ENCODE measurements at places on chromosomes 11 and 22.

DNA sequence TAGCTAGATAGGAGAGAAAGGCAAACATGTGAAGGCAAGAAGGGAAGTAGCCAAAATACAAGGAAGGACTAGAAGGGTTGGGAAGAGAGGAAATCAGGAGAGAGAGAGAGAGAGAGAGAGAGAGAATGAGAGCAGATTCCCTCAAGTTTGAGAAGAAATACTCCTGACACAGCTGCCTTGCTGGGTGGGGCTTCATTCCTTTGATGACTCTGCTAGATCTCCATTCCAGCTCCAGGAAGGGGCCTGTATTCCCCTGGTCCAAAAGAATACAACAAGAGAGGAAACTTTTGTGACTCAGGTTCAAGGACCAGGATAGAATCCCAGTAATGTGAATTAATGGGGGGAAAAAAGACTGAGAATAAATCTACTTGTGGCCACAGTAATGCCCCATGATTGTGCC lies 62.9 kb upstream of the SPON1 start:
- DNase-seq, result no peak

- DNase-seq, result no peak
Observed at GRCh38 chr11:8258784-8259183, 4.9 kb downstream of the LMO1 start.

- no peak for DNase-seq
Observed at GRCh38 chr11:48052183-48053044, 72.1 kb downstream of the PTPRJ start.

- DNase-seq, result peak; percentile 26
Observed at GRCh38 chr11:130166457-130166784, 6.8 kb downstream of the ST14 start.

- no peak for DNase-seq
Observed at GRCh38 chr11:12200279-12200990, 90.0 kb downstream of the MICAL2 start.

DNA sequence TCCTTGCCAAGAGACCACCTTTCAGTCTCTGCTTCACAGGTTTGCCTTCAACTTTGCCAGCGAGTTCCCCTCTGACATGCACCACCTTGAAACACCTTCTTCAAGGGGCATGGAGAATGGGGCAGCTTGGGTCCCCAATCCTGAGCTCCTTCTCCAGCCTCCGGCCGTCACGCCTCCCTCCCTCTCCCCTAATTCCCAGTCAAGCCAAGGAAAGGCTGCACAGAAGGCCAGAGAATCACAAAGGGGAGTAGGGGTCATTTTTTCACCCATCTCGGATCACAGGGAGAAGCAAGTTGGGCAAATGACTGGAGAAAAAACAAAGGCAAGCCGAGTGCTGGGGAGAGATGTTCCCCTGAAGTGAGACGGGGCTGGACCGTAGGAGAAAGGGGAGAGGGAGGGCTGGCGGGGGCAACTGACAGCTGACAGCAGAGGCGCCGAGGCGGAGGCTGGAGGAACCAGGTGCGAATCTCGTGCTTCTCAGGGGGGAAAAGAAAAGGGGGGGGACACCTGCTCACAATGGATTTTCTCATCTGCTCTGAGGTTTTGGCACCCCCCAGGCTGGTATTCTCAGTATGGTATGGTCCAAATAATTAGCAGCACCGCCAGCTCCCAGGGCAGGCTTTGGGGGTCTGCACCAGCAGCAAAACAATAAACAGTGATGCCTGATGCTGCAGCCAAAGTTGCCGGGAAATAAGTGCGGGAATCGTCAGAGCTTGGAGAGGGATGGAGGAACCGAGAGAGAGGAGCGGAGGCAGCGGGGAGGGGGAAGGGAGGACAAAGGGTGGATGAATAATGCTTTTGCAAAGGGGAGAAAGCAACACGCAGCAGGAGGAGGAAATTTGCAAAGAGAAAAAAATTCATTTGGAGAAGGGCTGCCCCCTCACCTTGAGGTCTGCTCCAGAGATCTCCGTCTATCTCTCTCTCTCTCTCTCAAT lies 644 bp downstream of the YPEL4 start:
- no peak for DNase-seq

GRCh38 chr22:27247701-27248434 lies 553.7 kb downstream of the MN1 start:
- no peak for DNase-seq

- peak; percentile 25 for DNase-seq
Observed at GRCh38 chr11:97893612-97894011, 1127.1 kb upstream of the CNTN5 start.

- DNase-seq, result no peak
Observed at GRCh38 chr11:19281041-19281440, 40.3 kb upstream of the E2F8 start.

GRCh38 chr11:34721646-34722045 lies 100.8 kb downstream of the EHF start:
- DNase-seq, result no peak

DNA sequence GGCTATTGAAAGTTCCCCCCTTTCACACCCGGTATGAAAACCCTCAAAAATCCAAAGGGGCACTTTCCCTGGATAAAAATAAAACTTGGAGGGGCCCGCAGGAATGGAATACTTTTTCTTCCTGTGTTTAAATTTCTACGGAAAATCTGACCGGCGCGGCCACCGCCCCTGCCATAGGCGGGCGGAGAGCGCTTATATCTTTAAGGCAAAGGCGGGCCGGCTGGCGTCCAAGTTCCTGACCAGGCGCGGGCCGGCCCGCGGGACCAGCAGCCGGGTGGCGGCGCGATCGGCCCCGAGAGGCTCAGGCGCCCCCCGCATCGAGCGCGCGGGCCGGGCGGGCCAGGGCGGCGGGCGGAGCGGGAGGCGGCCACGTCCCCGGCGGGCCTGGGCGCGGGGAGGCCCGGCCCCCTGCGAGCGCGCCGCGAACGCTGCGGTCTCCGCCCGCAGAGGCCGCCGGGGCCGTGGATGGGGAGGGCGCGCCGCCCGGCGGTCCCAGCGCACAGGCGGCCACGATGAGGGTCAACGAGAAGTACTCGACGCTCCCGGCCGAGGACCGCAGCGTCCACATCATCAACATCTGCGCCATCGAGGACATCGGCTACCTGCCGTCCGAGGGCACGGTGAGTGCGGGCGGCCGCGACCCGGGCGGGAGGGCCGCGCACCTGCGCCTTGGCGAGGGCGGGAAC lies at the start of gene ANO1:
ANO1 (plus strand) TSS at position 223 of the 686 bp plus-strand sequence; CDS start at position 513, 290 bp downstream.
- DNase-seq, result no peak

- no peak for DNase-seq
Observed at GRCh38 chr11:16070573-16070972, 285.8 kb downstream of the SOX6 start.

- no peak for DNase-seq
Observed at GRCh38 chr11:66228521-66228920, 39.9 kb upstream of the RAB1B start.

DNA sequence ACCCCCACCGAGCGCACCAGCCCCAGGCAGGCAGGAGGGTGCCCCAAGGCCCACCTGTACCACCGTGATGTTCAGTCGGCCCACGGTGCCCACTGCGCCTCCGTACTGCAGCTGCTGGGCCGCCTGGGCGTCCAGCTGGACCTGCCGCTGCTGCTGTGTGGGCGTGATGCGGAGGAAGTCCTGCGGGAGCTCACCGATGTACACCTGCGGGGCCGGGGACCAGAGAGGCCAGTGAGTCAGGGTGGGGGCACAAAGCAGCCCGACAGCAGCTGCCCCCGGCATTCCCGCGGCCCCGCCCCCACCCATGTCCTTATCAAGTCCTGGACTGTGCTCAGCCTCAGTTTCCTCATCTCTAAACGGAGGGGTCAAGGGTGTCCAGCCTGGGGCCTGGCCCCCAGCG lies 13.8 kb downstream of the TOLLIP start:
- DNase-seq, result no peak

- DNase-seq, result peak; percentile 34
Observed at GRCh38 chr11:61701242-61701886, 21.2 kb downstream of the DAGLA start.

DNA sequence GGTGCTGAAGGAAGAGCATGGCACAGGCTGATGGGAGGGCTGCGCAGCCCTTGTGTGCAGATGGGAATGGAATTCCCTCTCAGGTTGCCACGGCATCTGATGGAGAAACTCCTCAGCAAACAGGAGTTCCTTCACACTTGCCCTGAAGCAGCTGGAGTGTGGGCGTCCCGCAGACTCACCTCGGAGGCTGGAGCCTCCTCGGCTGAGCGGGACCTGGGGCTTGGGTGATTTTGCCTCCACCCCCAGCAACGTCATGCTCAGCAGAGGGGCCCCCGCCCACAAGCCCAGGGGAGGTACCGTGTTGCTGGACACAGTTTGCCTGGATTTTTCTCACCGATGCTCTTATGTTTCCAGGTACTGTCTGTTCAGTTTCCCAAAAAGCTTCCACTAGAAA lies 63.4 kb downstream of the MYO7A start:
- DNase-seq, result no peak

GRCh38 chr22:28819253-28820096 lies 19.1 kb upstream of the XBP1 start:
- no peak for DNase-seq

GRCh38 chr11:44905131-44905866 lies 45.4 kb downstream of the TP53I11 start:
- no peak for DNase-seq

- no peak for DNase-seq
Observed at GRCh38 chr11:75325713-75326438, 25.6 kb downstream of the ARRB1 start.

DNA sequence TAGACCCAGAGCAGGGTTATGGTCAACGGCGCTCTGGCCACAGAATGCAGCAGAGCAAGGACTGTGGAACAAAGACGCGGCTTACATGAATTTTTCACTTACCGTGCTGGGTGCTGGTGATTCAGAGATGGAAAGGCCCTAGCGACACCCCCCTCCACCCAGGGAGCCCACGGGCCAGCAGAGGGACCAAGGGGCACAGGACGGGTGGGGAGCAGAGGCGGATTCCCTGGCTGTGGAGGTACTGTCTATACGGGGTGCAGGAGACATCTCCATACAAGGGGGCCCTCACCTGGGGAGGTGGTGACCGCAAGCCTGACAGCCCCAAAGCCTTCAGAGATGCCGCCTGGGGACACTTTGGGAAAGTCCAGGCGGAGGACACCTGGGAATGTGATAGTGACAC lies 1.1 kb upstream of the SEPTIN5 start:
- DNase-seq, result no peak

DNA sequence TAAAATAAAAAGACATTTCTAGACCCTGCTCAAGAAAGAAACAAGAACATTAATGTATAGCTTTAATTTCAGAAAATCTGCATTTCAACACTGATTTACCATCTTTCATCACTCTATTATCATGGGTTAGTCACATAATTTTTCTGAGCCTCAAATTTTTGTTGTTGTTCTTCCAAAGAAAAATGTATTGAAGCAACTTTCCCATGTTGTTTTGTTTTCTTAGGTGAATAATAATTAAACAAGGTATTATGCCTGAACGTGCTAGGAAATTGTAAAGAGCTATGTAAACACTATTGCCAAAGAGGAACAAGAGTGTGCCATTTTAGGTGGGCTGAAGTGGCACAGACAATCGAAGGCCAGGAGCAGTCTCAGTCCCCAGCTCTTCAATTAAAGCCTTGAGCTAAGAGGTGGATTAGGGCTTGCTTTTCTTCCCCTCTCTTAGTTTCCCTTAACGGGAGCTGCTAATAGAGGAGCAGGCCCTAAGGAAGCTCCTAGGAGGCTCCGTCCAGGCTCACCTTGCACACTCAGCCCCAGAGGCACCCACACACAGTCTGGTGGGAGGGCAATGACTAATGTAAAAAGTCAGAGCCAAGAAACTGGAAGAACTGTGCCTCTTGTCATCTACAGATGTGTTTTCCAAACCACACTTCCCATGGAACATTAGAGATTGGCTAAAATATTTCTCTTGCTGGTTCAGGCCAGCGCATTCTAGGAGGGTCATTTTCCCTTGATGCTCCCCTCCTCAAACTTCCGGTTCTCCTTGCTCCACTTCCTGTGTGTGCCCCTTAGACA lies 8.8 kb upstream of the UBASH3B start:
- DNase-seq, result no peak

- no peak for DNase-seq
Observed at GRCh38 chr11:116865696-116866095, 28.3 kb upstream of the APOA1 start.

- DNase-seq, result no peak
Observed at GRCh38 chr11:78417175-78417887, at the start of gene GAB2. GAB2 (minus strand) TSS chr11:78417820; CDS start chr11:78417720, 100 bp downstream.

DNA sequence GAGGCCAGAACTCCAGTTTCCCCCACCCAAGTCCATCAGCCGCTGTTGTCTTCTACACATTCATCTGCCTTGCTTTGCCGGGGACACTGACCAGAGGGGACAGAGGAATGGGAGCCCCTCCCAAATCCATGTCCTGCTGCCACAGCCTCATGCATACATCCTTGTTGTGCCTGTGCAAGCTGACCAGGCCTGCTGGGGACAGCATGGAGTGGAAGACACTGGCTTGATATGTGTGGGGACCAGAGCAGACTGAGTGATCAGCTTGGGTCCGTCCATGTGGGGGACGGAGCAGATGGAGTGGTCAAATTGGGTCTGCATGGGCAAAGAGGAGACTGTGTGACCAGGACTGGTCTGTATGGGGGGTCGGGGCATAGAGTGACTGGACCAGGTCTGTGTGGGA lies 43.8 kb downstream of the KCNC1 start:
- DNase-seq, result no peak

- no peak for DNase-seq
Observed at GRCh38 chr11:96103102-96103501, 179.2 kb upstream of the MTMR2 start.

DNA sequence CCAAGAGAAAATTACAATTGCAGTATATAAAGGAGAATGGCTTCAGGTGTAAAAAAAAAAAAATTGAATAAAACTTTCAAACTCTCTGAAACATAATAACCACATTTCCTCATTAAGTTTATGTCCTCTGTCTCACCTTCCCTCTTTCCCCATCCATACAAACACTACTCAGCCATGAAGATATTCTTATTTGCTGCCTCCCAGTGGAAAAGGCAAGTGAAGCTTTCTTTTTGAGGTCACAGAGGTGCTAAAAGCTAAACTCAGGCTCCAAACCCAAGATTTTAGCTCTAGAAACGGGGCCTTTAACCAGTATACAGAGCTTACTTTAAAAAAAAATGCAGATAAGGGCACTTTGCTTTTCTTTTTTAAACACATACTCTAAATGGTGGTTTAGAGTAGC lies 1568.5 kb downstream of the FAM181B start:
- DNase-seq, result no peak

All from NCI-H524 treated with DMSO at 0.1 percent for 48 hours (cell line).